ENCODE measurements at places on chromosomes 1 and 21. TPM values are rescaled to one million over a fixed set of nuclear protein-coding genes. Genes with fewer than 3 reads are reported as not detected.

Gene DPT
- not detected for polyA plus RNA-seq

Gene KIFAP3
- polyA plus RNA-seq: 5.5 TPM

Gene ANKRD34A
- 0.64 TPM for polyA plus RNA-seq

Gene CELA2A
- not detected for polyA plus RNA-seq

Gene FGGY
- 6.1 TPM for polyA plus RNA-seq

Gene IQCC
- 1.7 TPM for polyA plus RNA-seq

Gene GPR137B
- polyA plus RNA-seq: 1.9 TPM

Gene FAM229A
- 1.7 TPM for polyA plus RNA-seq

Gene DNAI4
- 0.48 TPM for polyA plus RNA-seq

Gene FCER1A
- not detected for polyA plus RNA-seq

Gene PRRX1
- polyA plus RNA-seq: not detected

Gene CHI3L2
- polyA plus RNA-seq: 14.4 TPM

Gene MSH4
- 0.10 TPM for polyA plus RNA-seq

Gene IFI44L
- polyA plus RNA-seq: 9.3 TPM

Gene OR2L2
- polyA plus RNA-seq: not detected

Gene DCST1
- not detected for polyA plus RNA-seq

Gene KLHDC7A
- polyA plus RNA-seq: not detected

Gene PGLYRP3
- polyA plus RNA-seq: not detected

Gene ADAMTSL4
- 0.30 TPM for polyA plus RNA-seq

Gene FCGR3A
- polyA plus RNA-seq: 4.4 TPM

Gene CLDN14
- not detected for polyA plus RNA-seq

Gene ZFP69B
- polyA plus RNA-seq: 0.95 TPM

Gene C4BPA
- not detected for polyA plus RNA-seq

Gene FALEC
- polyA plus RNA-seq: 1.0 TPM

Gene B3GALT2
- polyA plus RNA-seq: 0.14 TPM

Gene NUF2
- polyA plus RNA-seq: 1.2 TPM

Gene TFF1
- not detected for polyA plus RNA-seq

Gene GJA4
- not detected for polyA plus RNA-seq

Gene HHIPL2
- polyA plus RNA-seq: not detected
